ENCODE measurements at places on chromosomes 4 and X.
A peak's percentile ranks its signal among the peaks of the same experiment; 100 is the strongest.

DNA sequence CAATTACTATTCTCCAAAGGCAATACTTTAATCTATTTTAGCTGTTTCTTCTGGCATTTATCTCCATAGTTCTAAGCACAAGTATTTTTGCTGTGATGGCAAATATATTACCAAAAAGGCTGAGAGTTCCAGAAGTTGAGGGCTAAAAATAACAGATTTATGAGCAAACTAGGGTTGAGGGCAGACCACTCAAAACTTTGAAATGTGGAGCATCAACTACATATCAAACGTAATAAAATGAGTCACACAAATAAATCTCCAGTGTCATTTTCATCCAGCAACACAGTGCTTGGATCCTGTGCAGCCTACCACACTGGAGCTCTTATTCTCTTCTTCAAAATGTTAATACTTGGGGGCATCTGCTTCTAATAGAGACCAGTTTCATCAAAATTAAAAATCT is 163.9 kb downstream of the HS3ST1 start:
- no peak for DNase-seq

- DNase-seq: no peak
Observed at GRCh38 chr4:52726826-52727580, 24.2 kb downstream of the ERVMER34-1 start.

GRCh38 chr4:4746444-4746843 is 113.0 kb upstream of the MSX1 start:
- no peak for DNase-seq

- DNase-seq: no peak
Observed at GRCh38 chr4:9903317-9903716, 118.0 kb downstream of the SLC2A9 start.

DNA sequence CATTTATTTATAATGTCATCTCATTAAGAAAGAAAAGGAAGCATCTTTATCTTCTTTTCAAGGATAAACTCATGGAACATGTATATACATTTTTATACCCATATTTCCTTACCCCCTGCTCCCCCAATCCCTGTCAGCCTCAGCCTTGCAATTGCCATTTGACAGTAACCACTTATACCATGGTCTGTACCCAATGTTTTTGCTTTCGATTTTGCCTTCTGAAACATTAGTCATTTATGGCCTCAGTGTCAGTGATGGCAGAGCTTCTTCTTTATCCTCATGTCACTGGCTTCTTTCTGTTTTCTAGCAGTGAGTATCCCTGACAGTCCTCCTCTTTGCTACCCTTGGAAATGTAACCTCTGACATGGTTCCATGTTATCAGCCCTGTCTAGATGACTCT is 228.4 kb downstream of the SPRY1 start:
- no peak for DNase-seq

DNA sequence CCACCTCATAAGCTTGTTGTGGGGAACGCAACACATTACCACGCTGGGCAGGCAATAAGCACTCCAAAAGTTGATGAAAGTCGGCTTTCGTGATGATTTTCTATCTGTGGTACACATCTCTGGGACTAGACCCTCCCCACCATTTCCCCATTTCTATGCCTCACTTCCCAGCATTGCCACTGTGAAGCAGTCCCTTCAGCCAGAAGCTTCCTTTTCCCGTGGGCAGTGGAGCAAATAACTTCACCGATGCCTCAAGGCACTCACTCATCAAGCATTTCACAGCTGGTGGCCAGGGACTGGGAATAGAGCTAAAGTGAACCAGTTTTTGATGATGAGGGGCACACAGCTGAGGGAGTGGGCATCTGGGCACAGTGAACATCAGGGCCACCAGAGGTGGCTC is 18.9 kb downstream of the C4orf50 start:
- DNase-seq: no peak

DNA sequence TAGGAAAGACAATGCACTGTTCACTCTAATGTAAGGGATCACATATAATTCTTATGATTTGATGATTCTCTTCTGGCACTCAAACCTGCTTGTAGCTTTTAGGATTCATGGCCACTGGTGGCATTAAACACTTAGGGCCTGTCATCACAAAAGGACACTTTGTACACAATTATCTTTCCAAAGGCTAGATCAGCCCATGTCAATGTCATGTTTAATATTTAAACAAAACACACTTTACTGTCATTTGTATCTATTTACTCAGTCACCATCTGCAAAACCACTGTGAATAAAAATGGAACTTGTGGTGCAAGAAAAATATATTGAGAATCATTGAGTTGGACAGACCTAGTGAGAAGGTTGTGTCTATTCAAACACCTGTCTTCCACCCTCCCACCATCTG is 83.6 kb upstream of the TTC29 start:
- DNase-seq: no peak

DNA sequence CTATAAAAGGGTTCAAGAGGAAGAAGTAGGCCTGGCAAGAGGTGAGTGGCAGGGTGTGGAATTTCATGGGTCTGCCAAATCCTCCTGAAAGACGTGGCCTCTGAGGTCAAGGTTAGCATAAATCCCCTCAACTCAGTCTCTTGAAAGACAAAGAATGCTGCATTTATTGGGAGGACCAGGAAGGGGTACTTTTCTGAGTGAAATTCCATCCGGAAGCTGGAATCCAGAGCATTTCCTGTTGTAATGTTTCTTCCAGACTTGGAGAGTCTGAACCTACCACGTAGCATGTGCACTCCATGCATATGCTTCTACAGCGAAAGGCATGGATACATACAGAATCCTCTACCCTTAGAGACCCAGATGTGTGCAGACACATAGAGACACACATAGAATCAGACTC is 13.4 kb upstream of the FGD1 start:
- DNase-seq: no peak

GRCh38 chr4:53037892-53038291 is 175.8 kb downstream of the RASL11B start:
- DNase-seq: no peak

- no peak for DNase-seq
Observed at GRCh38 chr4:170001745-170002267, 24.4 kb downstream of the MFAP3L start.

GRCh38 chr4:105399532-105400161 is 74.2 kb downstream of the PPA2 start:
- peak; percentile 10 for DNase-seq

DNA sequence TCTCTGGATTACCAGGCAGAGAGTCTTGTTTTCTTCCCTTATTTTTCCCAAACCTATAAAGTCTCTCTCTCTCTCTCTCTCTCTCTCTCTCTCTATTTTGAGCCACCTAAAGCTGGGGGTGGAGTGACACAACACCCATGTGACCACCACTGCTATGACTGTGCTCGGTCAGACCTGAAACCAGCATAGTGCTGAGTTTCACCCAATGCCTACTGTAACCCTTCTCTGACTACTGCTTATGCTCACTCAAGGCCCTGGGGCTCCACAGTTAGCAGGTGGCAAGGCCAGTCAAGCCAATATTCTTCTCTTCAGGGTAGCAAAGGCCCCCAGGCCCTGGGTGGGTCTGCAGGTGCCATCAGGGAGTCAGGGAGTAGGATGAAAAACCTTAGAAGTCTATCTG is 114.7 kb upstream of the ARMCX2 start:
- DNase-seq: no peak

DNA sequence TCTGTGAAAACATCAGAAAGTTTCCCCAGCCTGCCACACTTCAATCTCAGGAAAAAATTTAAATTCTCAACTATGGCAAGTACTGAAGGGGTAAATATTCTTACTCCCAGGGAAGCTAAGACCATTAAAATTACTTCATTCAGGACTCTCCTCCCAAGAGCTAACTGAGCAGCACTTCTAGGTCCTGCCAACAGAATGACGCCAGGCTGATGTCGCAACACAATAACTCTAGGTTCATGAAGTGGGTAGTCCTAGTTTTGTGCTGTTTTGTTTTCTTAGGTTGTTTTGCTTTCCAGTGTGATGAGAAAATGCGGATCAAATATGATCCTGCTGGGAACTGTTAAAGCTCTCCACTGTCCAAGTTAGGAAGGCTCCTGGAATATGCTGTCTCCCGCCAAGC is 180.0 kb downstream of the NKX6-1 start:
- DNase-seq: no peak

DNA sequence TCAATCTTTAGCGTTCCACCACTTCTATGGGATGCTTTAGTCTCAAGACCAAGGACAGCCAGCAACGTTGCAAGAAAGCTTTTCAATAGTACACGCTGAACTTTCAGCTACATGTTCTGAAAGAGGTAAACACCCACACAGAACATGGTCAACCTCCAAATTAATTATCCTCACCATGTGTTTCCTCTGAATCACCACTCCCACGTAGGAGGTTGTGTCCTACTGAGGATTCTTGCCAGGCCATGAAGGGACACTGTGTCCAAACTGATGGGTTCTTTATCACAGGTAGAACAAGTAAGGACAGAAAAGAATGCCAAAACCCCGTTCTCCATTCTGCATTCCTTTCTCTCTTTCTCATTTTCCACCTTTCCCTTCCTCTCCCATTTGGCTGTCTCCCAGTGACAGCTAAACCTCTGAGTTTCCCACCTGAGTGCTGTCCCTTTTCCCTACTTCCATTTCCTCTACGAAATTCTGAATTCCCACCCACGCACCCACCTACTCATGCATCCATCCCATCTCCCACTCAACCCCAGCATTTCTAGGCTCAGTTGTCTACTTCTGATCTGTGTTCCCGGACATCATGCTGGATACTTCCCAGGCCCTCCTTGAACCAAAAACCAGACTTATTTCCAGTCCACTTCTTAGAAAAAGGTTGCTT is 29.0 kb upstream of the GPM6B start:
- no peak for DNase-seq

DNA sequence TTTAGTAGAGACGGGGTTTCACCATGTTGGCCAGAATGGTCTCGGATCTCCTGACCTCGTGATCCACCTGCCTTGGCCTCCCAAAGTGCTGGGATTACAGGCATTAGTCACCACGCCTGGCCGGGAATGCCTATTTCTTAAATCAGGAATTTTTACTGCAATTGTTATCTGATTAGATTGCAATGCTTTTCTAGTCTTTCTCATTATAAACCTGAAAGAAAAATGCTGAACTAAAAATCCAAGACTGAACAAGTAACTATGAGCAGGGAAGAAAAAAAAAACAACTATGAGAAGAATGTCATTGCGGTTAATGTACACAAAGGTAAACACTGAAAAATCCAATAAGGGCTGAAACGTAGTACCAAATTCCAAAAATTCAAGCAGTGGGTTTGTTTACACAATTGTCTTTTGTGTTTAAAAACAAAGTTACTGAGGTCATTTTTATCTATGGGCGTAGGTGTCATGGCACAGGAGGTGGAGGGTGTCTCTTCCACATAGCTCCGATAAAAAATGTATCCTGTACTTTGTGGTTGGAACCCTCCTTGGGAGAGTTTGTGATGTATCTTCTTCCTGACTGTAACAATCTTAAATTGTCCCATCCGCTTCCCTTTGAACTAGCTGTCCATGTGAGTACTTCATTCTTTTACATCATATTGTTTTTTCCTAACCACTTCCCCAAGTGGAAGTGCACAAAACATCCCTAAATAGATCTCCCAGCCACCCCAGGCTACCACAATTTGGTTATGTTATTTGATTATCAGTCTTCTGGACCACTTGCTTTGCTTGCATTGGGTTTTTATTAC is 11.1 kb upstream of the TMEM156 start:
- peak; percentile 87 for DNase-seq

DNA sequence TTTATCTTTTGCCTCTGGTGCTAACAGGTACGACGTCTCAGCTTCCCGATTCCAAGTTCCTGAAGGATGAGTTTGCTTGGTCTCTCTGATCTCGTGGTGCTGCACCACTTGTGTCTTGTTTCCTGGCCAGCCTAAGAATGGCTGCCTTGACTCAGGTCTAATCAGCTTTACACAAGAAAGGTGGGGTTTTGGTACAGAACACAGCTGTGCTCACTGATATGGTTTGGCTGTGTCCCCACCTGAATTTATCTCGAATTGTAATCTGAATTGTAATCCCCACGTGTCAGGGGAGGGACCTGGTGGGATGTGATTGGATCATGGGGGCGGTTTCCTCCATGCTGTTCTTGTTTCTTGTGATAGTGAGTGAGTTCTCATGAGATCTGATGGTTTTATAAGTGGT is 305.3 kb upstream of the NOCT start:
- no peak for DNase-seq

DNA sequence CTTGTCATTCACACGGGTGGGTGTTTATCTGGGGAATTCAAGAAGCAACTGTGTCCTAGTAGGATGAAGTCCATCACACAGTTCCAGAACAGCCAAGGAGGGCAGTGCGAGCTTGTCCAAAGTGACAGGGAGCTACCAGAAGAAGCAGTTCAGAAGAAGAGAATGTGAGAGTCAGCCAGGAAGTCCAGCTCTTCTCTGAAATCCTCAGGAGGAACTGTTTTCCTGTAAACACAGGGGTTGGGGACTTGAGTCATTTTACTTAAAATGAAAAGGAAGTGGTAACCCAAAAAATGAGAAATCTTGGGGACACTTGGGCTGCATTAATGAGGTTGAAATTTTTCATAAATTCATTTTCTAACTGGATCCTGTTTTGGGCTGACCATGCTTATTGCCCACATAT is 8.2 kb upstream of the TLR10 start:
- no peak for DNase-seq

DNA sequence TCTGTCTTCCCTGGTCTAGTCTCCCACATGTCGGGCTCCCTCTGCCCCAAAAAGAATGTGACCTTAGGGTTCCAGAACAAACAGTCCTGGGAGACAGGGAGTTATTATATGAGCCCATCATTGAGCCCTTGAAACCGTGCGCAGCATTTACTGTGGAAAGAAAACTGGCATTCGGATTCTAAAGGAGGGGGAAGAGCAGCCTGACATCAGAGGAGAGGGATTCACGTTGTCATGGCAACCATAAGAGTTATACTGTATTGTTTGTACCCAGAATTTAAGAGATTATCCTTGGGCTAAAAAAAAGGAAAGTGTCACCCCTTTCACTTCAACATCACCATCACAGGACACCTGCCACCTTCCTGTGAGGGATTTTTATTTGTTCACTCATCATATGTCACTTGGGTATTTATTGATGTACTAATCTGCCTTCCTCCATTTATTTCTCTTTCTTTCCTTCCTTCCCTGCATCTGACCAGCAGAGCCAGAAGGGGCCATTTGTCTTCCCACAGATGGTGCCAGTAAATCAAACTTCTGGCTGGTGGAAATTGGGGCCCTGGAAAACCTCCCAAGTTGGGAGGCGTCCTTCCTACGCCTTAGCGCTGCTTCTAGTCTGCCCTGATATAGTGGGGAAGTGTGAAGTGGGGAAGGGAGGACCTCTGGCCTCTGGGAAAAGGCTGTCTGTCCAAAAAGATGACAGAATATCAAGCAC is 64.9 kb upstream of the FRMPD3 start:
- no peak for DNase-seq

- DNase-seq: no peak
Observed at GRCh38 chrX:50594788-50595187, 124.2 kb upstream of the DGKK start.

- no peak for DNase-seq
Observed at GRCh38 chr4:123893011-123893981, 496.7 kb downstream of the SPRY1 start.

- peak; percentile 75 for DNase-seq
Observed at GRCh38 chr4:148795156-148795864, 353.1 kb upstream of the NR3C2 start.

DNA sequence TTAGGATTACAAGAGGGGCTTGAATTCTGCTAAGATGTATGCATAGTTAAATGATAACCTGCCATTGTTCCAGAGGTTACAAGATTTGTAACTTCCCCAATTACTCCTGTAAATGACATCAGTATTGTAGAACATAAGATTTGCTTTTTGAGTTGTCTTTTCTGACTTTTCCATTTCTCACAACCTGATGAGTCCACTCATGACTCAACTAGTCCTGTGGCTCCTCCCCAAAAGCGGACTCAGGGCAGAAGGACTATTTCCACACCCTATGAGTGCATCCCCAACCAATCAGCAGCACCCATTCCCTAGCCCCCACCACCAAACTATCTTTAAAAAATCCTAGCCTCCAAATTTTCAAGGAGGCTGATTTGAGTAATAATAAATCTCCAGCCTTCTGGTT is 54.7 kb downstream of the HOPX start:
- DNase-seq: no peak

All from Caki2 (cell line).